ENCODE measurements at places on chromosomes 2 and 18.

DNA sequence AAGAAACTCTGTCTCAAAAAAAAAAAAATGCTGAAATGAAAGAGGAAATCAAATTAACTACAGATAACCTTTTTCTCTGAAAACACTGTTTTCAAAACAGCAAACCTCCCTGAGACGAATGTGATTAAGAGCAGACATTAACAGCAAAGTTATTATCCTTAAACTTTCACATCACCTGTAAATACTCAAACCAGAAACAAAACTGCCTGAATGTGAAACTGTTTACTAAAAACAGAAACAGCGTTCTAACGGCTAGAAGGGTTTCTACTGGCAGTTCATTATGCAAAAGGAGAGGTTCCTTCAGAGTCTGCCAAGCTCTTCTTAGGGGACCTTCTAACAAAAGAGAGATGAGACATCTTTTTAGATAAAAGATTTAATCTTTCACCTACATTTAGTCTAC lies 45.9 kb downstream of the PNO1 start:
- DNase-seq = no peak

DNA sequence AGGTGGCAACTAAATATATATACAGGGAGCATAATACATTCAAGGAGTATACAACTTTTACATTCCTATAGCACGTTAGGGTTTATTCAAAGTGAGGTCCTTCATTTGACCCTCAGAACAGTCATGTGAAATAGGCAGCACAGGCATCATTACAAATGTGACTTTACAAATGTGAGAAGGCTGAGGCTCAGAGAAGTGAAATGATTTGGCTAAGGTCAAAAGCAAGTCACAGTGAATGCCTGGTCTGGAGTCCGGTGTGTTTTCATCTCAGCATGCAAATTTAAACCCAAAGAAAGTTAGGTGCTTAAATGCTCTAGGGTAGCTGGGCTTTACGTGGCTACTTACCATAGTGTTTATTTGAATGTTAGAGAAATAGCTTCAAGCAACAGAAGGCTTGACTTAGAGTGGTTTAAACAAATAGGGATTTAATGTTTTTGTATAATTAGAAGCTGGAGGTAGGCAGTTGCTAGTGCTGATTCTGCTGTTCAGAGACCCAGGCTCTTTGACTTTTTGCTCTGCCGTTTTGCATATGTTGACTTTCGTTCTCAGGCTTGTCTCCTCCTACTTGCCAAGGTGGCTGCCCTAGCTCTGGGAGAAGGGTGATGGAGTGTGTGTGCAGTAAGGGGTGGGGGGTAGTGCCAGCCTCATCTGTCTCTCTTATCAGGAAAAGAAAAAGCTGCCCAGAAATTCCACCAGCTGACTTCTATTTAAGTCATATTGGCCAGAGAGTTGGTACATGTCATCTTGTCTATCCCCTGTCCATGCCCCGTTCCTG lies 89.2 kb downstream of the PLCL1 start:
- no peak for DNase-seq

DNA sequence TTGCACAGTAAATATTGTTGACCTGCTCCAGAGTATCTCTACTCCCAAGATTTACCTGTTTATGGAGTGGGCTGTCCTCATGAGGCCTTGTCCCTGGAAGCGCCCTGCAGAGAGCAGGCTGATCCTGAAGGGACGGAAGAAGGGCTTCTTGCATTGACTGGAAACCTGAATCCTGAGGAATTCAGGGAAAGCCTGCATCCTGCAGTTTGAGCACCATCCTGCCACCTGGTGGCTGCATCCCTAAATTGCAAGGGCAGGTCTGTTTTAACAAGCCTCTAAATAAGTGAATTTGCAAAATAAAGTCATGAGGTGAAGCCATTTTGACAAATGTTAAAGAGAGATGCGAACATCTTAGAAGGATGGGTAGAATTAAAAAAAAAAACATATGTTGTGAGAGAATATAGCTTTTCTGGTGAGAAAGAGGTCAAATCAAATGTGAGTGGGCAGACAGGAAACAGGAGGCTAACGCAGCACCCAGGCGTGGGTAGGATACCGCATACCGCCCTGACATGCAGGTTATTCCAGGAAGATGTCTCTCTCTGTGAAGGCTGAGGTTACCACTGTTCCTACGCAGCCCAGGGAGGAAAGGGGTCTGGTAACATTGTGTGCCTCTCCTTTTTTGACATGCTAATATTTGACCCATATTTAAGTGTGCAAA lies 754.9 kb downstream of the RNF144A start:
- no peak for DNase-seq

DNA sequence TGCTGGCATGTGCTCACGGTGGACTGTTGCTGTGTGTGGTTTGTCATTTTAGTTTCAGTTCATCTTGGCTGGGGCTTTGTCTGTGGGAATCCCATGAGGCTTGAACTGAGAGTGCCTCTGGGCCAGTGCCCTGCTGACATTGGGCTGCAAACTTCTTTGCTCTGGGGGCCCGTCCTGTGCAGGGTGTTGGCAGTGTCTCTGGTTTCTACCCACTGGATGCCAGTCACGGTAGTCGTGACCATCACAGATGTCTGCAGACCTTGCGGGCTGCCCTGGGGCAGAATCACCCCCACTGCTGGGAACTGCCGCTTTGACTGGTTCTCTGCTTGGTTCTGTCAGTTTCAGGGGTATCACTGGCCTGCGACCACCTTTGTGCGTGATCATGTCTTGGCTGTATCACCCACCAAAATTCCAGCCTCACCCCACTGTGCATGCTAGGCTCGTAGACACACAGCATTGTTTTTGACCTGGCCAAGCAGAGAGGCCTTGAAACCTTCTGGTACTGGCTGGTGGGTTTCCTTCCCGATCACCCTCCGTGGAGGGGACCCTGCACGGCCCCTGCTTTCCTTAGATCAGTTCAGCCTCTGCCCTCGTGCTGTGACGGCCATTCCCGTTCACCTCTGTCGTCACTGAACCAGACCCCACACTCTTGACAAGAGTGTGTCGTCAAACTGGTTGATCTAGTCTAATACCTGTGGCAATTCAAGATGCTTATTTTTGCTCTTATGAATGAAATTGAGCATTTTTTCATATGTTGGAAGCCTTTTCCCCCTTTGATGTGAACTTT lies 57.6 kb downstream of the KCNG2 start:
- no peak for DNase-seq

- no peak for DNase-seq
These were observed 68.4 kb upstream of the MSH2 start for GRCh38 chr2:47334356-47335136.

GRCh38 chr2:205176546-205176945 lies 505.8 kb upstream of the NRP2 start:
- DNase-seq = no peak

DNA sequence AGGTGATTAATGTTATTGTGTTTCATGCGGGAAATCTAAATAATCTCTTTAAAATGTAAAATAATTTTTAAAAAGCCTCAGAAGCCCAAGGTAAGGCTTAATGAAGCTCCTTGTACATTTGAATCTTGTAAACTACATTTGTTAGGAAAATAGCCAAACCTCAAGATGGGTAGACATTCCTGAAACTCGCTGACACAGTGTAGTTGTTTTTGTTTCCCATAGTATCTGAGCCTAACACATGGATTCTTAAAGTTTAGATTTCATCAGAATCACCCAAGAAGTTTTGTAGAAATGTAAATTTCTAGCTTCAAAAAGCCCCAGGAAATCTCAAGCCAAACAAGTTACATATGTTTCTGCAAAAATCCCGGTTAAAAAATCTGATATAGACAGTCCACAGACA lies 1221.1 kb upstream of the ACVR2A start:
- no peak for DNase-seq

DNA sequence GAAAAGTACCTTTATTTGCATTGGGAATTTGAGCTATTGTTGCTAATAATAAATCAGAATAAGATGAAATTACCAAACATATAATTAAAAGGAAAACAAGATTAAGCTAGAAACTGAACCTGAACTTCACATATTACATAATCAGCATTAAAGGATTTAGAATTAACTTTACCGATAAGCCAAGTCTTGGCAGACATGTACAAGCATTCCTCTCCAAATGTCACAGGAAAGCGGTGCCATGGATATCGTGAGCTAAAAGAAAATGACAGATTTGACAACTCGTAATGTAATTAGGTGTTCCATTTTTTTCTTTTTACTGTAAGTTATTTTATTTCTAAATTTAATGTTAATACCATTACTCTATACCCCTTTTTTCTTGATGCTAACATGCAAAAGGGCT lies 55.1 kb upstream of the CD302 start:
- DNase-seq = no peak

GRCh38 chr18:70382992-70383717 lies 94.3 kb downstream of the SOCS6 start:
- DNase-seq = no peak

GRCh38 chr2:206001912-206002311 lies 84.1 kb downstream of the INO80D start:
- no peak for DNase-seq

DNA sequence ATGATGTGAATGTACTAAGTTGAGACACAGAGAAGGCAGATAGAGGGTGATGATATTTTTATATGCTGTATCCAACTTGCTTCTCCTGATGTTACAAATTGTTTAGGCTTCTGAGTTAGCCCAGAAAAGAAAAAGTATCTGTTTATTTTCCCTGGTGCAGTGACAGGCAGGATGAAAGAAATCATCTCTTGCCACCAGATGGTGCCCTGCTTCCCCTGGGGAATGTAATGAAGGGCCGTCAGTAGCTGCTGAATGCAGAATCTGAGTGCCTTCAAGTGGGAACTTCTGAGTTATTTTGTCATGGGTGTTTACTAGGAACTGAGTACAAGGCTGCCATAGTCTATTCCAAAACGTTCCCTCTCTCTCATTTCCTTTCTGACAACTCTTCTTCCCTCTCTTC lies 525.6 kb downstream of the MBD2 start:
- DNase-seq = no peak

DNA sequence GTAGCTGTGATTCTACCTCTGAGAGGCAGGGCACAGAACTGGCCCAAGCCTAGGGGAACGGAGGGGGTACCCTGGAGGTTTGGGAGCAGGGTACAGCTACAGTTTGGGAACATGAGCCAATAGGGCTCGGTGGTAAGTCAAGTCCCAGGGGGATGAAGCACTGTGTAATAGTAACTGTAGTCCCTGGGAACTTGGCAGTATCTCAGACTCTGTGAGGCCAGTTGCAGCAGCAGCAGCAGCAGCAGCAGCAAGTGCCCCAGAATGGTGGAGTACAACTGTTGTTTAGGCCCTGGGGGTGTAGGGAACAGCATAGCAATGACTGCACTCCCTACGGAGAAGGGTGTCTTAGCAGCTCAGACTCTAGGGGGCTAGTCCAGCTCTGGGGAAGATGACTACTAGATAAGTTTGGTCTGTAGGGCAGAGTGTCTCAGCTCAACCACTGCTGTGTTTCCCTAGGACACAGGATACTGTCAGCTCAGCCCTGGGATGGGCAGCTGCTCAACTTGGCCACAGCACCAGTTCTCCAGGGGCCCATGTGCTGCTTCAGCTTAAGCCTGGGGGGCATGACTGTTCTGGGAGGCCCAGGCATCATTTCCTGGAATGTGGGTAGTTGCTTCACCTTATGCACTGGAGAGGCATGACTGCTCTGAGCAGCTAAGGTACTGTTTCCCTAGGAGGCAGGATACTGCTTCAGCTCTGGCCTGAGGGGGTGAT lies 20.5 kb downstream of the CARF start:
- DNase-seq = no peak

DNA sequence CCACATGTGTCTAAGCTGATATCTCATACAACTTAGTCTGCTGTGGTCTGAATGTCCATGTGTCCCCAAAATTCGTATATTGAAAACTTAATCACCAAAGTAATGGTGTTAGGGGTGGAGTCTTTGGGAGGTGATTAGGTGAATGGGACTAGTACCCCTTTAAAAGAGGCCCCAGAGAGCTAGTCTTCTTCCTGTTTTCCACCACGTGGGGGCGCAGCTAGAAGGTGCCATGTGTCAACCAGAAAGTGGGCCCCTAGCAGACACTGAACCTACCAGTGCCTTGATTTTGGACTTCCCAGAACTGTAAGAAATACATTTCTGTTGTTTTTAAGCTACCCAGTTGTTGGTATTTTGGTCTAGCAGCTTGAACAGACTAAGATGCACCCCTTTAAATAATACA lies 86.6 kb downstream of the ASB1 start:
- no peak for DNase-seq

GRCh38 chr18:22935431-22935830 lies 2.3 kb downstream of the RBBP8 start:
- DNase-seq = no peak

- DNase-seq = no peak
These were observed 8.0 kb upstream of the SIX3 start for GRCh38 chr2:44933434-44933951.

DNA sequence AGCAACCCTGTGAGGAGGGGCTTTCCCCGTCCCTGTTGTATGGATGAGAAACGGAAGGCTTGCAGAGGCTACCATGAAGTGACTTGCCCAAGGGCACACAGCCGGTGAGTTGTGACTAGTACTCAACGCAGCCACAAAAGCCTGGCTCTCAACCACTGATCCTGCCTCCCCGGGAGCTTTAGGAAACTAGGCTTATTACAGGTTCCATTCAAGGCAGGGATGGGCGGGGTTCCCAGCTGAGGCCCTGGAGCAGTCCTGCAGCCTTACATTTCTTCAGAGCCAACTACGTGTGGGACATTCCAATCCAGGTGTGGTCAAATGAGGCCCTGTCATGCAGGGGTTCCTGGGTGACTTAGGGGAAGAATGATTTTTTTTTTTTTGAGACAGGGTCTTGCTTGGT lies 59.6 kb downstream of the MEX3C start:
- no peak for DNase-seq

GRCh38 chr2:16615687-16616615 lies 49.7 kb downstream of the CYRIA start:
- DNase-seq = no peak

DNA sequence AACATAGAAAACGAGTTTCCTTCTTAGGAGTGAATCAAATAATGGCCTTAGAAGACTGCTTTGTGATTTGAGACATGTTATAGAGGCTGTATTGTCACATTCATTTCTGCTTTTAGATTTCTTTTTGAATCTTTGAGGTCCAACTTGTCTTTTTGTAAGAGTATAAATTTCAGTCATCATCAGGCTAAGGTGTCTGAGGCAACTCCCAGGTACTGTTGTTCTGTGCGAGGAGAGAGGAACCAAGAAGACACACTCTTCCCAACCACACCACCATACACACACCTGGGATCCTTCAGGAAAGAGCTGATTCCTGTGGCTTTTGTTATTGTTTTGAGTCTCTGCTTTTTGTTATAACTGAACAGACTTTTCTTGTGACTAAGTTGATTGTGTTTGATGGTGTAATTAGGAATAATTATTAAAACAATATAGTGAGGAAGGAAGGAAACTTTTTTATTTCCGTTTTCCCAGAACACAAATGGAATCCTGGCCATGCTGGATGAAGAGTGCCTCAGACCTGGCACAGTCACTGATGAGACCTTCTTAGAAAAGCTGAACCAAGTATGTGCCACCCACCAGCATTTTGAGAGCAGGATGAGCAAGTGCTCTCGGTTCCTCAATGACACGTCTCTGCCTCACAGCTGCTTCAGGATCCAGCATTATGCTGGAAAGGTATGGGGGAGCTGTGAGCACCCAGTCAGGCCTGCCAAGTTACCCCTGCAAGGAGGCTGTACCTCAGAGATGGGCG lies 140.4 kb downstream of the MYO1B start:
- no peak for DNase-seq

- DNase-seq = no peak
These were observed 202.1 kb upstream of the HS6ST1 start for GRCh38 chr2:128520791-128521190.

Data from GF-D8 (cell line).